Amniotic epithelial cell (primary cell): ENCODE measurements at places on chromosomes 4 and X.

GRCh38 chrX:105150557-105150956 lies 69.9 kb downstream of the TEX13A start:
- peak; percentile 3 for DNase-seq

- peak; percentile 39 for DNase-seq
Measured at GRCh38 chr4:149140841-149141240, 674.8 kb downstream of the IQCM start.

DNA sequence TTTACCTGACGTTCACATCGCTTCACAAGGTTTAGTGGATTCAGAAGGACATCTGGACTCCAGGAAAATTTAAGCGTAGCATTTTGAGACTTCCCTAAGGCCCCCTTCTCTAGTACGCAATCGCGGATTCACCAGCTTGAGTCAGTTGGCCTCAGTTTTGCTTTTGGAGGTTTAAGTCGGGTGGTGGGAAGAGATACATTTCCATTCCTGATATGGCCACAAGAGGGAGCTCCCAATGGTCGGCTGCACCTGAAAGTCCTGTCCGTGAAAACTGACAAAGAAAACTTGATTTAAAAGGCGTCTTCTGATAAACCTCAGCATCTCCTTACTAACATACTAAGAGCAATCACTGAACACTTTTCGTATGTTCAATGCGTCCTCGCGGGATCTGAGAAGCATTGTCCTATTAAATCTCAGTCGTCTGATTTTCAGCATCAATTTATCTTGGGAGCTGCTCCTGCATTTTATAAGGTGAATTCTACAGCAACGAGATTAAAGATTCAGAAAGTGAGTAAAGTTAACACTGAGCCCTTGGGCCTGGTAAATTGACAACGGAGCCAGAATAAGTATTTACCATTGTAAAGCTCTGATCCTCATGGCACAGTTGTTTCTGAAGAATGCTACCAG lies 50.6 kb downstream of the LGI2 start:
- peak; percentile 54 for DNase-seq

- DNase-seq, result peak; percentile 8
Measured at GRCh38 chrX:44871931-44872820, 812 bp upstream of the KDM6A start.

- no peak for DNase-seq
Measured at GRCh38 chr4:22986262-22986661, 293.5 kb downstream of the GBA3 start.

- DNase-seq, result peak; percentile 34
Measured at GRCh38 chr4:138804711-138805110, 210.9 kb upstream of the NOCT start.

GRCh38 chr4:140296335-140297220 lies 76.9 kb upstream of the SCOC start:
- DNase-seq, result peak; percentile 91

DNA sequence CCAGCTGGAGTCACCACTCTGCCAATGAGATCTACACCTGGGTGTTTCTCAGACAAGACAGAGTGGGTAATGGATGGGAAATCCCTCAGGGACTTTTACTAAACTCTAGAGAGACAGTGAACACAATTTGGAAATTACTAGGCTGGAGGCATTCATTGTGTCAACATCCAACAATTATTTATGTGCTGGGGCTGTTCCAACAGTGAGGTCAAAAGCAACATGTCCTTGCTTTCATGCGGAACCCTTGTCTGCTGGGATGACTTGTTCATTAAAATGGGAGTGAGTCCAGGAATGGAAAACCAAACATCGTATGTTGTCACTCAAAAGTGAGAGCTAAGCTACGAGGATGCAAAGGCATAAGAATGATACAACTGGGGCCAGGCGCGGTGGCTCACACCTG lies 54.0 kb downstream of the DRD5 start:
- no peak for DNase-seq

- no peak for DNase-seq
Measured at GRCh38 chrX:20143111-20143510, 1.5 kb upstream of the EIF1AX start.

GRCh38 chrX:12950851-12951594 lies 23.9 kb upstream of the TMSB4X start:
- peak; percentile 55 for DNase-seq

- peak; percentile 65 for DNase-seq
Measured at GRCh38 chr4:183074288-183074990, 24.6 kb upstream of the WWC2 start.

DNA sequence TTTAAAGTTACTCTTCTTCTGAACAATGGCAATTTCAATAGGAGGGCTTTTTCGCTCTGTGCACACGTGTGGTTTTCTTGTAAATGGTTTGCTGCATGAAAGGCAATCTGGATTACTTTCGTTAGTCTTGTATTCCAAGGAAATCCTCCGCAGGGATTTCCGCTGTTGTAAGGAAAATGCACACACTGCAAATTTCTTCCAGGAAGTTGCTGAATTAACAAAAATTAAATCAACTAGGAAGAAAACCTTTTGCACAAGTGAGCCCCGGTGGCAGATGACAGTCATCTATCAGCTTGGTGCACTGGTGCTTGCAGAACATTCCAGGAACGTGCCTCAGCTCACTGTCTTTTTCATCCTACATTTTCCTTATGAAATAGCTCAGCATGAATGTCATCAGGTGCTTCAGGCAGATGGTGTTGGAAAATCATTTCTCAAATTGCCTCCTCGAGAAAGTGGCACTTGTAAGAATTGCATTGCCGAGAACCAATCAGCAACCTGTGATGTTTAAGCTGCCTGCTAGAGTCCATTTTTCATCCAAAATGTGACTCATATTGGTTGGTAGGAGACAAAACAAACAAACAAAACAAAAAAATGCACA lies 272.4 kb upstream of the VCX start:
- no peak for DNase-seq

DNA sequence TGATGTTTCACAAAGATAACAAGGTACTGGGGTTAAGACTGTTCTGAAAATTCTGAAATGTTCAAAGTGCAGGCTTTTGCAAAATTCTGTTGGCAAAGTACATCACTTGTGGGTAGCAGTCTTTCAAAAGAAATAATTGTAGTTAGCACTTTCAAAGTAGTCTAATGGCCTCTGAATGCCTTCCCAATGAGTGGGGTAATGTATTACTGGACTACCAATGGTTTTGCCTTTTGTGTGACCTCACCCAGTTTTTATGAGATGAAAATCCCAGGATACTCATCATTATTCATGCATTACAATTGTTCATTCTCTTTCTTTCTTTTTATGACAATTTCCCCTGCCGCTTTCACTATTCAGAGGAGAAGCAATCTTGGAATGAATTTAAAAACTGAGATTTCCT lies 686.1 kb downstream of the GLUD2 start:
- no peak for DNase-seq

DNA sequence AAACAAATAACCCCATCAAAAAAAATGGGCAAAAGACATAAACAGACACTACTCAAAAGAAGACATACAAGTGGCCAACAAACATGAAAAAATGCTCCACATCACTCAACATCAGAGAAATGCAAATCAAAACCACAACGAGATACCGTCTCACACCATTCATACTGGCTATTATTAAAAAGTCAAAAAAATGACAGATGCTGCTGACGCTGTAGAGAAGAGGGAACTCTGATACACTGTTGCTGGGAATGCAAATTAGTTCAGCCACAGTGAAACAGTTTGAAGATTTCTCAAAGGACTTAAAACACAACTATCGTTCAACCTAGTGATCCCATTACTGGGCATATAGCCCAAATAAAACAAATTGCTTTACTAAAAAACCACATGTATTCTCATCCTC lies 671.2 kb upstream of the FTHL17 start:
- DNase-seq, result no peak

- DNase-seq, result no peak
Measured at GRCh38 chr4:7762376-7763030, 177.2 kb downstream of the AFAP1 start.

DNA sequence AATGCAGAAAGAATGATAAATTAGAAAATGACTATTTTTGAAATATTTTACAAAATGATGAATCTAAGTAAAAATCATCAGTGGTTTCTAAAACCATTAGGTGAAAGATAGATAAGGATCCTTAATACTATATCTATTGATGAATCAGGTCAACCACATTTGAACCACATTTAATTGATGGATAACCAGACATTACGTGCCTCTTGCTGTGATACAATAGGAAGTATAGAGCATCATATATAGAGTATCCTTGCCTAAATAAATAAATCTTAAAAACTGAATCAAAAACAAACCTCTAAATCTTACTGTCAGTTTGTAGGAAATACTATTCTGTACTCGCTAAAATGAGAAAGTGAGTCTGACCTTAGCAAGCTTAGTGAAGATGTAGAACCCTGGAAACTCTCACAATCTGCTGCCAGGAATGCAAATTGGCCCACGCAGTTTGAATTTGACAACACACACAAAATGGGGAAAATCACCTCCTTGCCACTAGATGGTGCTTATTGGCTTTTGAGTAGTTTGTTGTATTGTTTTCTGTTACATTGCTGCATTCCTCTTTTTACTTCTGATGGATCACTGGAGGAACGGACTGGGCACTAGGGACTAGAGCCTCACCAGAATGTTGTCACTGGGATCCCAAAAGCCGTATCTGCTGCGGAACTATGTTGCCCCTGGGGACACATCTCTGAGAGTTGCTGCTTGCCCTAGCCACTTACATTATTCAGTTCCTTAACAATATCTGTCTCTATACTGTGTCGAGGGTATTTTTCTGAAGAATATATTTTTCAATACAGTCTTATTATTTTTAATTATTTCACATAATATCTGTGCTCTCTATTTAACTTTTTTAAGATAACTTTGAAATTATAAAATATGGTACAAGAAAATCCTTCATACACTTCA lies 25.4 kb upstream of the SLAIN2 start:
- DNase-seq, result peak; percentile 69

DNA sequence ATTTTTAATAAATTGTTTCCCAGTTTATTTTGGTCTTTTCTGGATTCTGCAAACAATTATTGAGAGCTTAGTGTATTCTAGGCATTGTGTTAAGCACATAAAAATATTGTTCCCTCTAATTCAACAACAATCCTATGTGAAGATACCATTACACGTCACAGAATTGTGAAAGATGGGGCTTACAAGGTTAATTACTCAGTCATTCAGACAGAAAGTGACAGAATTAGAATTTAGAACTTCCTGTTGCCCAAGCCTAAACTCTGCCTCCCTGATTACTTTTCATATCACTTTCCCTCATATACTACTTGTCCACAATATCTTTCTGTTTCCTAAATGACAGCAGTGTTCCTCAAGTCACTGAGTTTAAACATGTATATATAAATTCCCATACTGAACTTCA lies 186.7 kb upstream of the VEGFC start:
- peak; percentile 65 for DNase-seq
